CD4-positive, alpha-beta T cell (primary cell): ENCODE measurements at places on chromosomes 4 and X.

- DNase-seq, result no peak
Observed at GRCh38 chr4:15799701-15800100, 21.6 kb downstream of the CD38 start.

GRCh38 chr4:153488006-153488891 lies 22.1 kb downstream of the TMEM131L start:
- DNase-seq, result peak; percentile 83

DNA sequence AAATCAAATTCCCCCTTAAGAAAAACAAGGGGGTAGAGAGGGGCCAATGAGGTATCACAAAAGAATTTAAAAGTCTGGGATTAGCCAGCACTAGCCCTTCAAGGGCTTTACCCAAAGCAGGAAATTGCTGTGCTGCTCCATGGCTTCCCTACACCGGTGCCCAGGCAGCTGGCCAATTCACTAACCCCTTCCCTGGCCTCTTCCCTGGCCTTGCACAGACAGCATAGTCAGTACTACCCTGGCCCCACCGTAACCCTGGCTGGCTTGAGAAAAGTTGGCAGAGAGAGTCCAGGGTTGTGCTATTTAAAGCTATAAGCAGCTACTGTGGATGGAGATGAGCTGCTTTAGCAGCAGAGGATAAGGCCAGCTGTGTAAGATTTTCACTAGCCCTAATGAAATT lies 43.1 kb downstream of the ADAMTS3 start:
- DNase-seq, result no peak

- DNase-seq, result no peak
Observed at GRCh38 chr4:10033191-10033881, 12.0 kb upstream of the SLC2A9 start.

DNA sequence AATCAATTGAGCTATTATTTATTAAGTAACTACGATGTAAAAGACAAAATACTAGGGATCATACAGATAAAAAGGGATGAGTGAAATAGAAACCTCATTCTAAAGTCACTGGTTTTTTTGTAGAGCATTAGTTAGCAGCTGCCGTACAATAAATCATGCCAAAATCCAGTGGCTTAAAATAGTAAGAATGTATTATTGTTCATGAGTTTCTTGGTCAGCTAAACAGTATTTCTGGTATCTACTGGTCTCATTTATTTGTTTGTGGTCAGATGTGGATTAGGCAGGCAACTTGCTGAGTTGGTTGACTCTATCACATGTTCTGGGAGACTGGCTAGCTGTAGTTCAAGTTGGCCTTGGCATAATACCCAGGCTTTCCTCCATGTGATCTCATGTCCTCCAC lies 667.3 kb downstream of the GALNTL6 start:
- no peak for DNase-seq

DNA sequence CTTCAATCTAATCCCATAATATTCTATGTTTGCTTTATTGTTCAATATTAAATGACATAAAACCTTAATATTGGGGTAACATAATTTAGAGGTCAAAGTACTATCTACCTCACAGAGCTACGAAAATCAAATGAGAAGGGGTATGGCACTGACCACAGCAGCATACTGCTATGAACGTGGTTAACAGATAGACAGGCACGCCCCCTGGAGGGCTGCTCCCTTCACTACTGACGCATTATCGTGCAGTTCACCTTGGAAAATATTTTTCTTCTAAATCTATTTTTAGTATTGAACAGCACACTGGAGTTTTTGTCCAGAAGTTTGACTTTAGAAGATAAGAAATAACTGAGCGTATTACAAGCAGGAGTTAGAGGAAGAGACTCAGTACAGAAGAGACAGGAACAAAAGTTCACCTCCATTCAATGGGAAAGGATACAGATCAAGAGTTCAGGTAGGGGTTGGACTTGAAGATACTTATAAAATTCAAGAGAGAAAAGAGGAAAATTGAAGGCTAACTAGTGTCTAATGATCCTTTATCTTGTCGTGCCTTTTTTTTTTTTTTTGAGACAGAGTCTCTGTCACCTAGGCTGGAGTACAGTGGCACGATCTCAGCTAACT lies 22.7 kb downstream of the MAP9 start:
- peak; percentile 10 for DNase-seq

- no peak for DNase-seq
Observed at GRCh38 chr4:97215409-97215941, 927.8 kb downstream of the STPG2 start.

DNA sequence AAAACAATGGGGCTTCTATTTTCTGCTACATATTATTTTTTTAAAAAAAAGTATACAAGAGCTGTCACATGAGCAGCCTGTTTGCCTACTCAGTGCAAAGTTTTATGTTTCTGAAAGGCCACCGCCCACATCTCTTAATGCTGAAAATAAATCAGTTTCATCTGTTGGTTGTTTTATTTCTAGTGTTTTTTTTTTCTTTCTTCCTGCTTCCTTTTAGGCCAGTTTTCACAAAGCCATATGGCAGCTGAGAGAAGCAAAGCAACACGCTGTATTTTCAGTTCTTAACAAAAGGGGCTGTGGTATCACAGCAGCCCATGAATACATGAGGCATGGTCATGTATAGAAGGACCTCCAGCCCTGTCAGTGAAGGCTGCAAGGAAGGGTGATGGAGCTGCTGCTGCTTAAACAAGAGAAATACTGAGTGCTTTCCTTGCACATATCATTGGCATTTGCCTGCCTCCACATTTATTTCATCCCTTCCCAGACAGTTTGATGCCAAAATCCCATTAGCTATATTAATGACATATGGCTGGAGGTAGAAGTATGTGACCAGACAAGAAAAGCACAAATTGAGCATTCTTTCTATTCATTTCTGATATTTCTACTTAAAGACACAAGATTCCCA lies 172.5 kb downstream of the PCDH18 start:
- DNase-seq, result no peak

- no peak for DNase-seq
Observed at GRCh38 chr4:102061133-102061532, 270.6 kb downstream of the BANK1 start.
